GOT3 (cell line): ENCODE measurements at places on chromosomes 16 and 17.

- DNase-seq = no peak
Measured at GRCh38 chr17:59623151-59623550, 3.5 kb downstream of the CLTC start.

DNA sequence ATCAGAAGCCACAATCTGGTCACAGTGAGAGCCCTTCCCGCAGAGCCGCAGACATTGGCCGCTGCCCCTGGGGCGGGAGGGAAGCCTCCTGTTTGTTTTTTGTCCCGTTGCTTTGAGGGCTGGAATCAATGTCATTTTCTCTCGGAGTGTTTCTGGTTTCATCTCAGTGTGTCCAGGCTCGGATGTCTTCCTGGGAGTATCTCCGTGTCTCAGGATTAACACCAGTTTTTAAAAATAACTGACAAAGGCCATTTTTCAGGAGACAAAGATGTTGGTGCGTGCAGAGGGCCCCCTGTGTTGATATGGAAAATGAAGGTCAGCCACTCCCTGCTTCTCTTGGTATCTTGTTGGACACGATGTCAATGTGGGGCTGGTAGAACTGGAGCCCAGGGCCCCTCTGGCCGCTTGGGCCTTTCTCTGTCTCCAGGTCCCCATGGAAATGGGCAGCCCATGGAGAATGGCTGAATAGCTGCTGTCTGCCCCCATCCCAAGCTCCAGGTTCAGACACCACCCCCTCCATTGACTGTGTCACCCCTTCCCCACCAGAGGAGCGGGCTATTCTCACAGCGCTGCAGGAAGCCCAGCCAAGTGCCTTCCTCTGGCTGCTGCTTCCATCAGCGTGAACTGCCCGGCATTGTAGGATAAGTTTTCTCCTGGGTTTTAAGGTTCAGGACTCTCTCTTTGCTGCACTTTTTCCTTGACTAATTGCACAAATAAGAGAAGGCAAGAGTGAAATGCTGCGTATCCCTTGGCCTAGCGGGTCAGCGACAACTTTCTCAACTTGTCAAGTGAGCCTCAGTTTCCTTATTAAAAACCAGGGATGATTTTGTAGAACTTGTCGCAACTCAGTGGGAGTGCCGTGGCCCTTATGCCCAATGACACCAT, 72.2 kb upstream of the METTL9 start:
- no peak for DNase-seq

- DNase-seq = no peak
Measured at GRCh38 chr17:17370711-17371110, 67.5 kb downstream of the NT5M start.

DNA sequence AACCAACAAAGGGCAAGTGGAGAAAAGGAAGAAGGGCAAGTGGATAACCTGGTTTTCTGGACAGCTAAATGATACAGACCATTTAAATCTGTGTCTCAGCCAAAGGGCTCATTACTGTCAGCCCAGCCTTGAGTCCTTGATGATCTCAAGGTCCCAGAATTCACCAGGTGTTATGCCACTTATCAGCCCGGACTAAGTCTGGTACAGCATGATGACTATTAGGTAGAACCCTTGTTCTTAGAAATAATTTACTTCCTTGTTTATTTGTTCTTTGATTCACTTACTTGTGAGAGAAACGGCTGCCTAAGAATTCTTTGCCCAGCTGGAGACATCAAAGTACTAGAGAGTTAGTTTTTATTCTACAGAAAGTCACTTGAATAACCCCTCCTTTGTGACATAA, 3.5 kb downstream of the PDILT start:
- no peak for DNase-seq

GRCh38 chr17:78759203-78759968, 22.7 kb downstream of the CYTH1 start:
- DNase-seq = no peak

- DNase-seq = no peak
Measured at GRCh38 chr17:81453076-81453475, 57.8 kb downstream of the BAHCC1 start.

- DNase-seq = no peak
Measured at GRCh38 chr16:3696425-3697218, 20.7 kb downstream of the TRAP1 start.

DNA sequence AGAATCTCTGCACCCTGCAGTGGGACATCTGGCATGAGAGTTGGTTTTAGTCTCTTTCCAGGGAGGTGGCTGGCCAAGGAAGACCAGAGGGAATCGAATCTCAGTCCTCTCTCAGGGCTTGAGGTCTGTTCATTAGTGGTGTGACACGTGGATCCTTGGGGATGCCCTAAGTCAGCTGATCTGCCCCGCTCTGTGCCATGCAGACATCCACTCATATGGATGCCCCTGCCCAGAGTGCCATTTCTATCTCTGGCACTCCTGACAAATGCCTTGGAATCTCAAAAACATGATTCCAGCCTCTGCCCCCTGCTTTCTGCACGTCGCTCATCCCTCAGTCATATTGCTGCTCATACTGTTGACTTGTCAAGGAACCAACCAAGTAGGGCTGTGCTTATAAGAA, 38.8 kb downstream of the WSCD1 start:
- no peak for DNase-seq

DNA sequence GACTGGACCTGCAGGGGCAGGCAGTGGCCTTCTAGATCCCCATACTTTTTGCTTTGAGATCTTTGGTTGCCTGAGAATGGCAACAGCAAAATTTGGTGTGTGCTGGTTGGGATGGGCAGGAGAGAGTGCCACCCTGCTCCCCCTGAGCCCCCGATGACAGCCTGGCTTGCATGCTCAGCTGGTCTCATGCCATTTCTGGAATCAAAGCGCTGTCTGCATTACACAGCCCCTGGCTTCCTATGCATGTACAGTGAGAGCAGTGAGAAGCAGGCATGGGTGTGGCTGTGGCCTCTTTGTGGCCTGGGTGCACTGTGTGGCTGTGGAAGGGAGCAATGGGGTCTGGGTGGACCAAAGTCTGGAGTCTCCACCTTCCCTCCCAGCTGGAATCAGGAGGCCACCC, 47.7 kb downstream of the NKD1 start:
- no peak for DNase-seq

GRCh38 chr16:48608871-48609651, 919 bp downstream of the N4BP1 start:
- no peak for DNase-seq

DNA sequence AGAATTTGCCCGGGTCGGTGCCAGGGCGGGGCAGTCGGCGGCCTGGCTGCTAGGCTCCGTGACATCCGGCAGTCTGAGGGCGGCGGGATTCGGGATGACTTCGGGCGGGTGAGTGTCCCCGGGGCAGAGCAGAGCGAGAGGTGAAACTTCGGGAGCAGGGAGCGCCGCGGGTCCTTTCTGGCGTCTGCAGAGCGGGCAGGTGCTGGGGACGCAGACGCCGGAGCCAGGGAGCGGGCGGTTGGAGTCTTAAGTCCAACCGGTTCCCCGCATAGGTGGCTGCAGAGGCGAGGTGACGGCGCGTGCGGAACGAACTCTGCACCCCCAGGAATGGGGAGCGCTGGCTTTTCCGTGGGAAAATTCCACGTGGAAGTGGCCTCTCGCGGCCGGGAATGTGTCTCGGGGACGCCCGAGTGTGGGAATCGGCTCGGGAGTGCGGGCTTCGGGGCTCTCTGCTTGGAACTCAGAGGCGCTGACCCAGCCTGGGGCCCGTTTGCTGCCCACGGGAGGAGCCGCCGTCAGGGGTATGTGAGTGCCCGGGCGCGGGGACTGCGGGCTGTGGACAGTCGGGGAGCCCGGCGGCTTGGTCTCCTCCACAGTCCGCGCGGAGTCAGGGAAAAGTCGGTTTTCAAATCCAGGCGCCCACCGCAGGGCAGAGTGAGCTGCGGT, at the start of gene B4GALNT2:
TSS of gene B4GALNT2 (plus strand) at position 71 of the 666 bp plus-strand sequence. CDS start at position 95, 24 bp downstream.
- no peak for DNase-seq

- no peak for DNase-seq
Measured at GRCh38 chr17:2751491-2751890, 2.0 kb upstream of the CCDC92B start.

DNA sequence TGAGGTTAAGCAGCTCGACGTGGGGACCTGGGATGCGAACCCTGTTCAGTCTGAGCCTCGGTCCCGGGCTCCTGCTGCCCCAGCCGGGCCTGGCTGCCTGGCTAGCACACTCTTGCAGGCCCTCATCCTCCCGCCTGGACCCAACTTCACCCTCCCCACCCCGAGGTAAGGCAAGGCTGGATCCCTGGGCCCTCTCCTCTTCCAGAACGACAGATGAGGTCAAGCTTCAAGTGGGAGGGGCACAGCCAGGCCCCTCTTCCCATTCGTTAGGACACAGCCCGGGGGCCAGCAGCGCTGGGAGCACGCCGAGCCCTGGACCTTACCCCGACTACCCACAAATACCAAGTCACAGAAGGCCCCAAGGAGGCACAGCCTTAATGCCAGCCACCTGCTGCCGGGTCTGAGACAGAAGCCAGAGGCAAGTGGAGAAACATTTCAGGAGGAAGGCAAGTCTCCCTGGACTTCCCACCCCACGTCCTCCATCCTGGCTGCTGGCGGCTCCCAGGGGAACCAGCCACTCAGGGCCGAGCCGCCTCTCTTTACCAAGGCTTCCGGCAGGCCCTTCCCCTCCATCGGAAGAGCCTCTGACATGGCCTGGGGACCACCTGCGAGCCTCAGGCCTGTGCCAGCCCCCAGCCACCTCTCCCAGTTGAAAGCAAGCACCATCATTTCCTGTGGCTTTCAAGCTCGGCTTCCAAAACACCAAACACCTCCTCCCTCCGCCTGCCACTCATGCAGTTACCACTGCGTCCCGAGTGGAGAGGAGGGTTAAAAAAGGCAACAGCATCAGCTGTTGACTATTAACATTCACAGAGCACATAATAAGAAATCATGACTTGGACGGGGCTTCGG, 59.9 kb downstream of the RPH3AL start:
- no peak for DNase-seq

DNA sequence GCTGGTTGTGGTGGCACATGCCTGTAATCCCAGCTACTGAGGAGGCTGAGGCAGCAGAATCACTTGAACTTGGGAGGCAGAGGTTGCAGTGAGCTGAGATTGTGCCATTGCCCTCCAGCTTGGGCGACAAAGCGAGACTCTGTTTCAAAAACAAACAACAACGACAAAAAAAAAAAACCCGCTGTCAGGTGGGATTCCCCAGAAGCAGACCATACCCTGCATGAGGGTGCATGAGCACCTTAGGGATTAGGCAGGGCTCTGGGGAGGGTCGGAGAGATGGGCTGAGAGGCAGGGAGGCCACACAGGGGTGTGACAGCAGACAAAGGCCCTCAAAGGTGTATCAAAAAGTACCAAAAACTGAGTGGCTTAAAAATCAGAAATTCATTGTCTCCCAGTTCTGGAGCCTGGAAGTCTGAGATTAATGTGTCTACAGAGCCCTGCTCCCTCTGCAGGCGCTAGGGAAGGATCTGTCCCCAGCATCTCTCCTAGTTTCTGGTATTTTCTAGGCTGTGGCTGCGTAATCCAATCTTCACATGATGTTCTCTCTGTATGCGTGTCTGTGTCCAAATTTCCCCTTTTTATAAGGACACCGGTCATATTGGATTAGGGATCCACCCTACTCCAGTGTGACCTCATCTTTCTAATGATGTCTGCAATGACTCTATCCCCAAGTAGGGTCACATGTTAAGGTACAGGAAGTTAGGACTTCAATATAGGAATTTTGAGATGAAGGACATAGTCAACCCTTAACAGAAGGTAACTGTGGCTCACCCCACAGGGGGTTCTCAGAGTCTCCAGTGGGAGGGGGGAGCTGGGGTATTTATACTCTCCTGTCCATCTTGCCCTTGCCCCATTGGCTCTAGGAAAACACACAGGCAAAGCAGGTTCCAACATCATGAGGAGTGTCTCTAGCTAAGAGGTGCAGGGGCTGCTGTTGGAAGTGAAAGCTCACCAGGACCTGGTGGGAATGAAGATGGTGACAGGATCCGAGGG, 13.6 kb upstream of the TVP23A start:
- DNase-seq = no peak

GRCh38 chr16:23865853-23866252, 30.1 kb downstream of the PRKCB start:
- DNase-seq = no peak

- DNase-seq = no peak
Measured at GRCh38 chr17:66678827-66679226, 156.1 kb upstream of the CACNG5 start.

GRCh38 chr17:4097165-4097960, 45.5 kb downstream of the ZZEF1 start:
- DNase-seq = no peak

GRCh38 chr16:81483064-81483969, 38.7 kb downstream of the CMIP start:
- no peak for DNase-seq

DNA sequence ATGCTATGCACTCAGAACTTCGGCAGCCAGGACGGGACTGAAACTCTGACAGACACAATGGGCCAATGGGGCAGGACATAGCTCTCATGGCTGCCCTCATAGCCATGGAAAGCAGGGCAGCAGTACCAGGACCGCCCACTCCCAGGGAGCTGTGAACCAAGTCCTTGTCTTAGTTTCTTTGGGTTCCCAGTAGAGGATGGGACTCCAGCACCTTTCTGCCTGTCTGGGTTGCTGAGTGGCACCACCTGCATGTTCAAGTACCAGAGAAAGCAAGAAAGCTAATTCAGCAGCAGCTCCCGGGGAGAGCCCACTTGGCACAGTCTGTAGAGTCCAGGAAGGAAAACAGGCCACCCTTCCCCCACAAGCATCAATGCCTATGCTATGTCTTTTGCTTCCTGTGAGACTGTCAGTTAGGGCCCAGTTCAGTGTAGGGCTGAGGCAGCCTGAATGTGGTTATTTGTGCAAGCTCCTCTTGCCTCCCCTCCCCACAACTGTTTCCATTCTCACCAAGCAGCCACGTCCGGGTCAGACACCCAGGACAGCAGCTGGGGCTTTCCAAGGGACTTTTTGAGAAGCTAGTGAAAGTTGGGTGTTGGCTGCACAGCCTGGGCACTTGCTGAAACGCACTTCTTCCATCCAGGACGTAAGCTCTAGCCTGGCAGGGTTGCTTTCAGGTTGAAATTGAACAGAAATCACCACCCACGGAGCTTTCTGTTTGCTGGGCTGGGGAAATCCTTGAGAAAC, 7.8 kb downstream of the SUPT4H1 start:
- no peak for DNase-seq

DNA sequence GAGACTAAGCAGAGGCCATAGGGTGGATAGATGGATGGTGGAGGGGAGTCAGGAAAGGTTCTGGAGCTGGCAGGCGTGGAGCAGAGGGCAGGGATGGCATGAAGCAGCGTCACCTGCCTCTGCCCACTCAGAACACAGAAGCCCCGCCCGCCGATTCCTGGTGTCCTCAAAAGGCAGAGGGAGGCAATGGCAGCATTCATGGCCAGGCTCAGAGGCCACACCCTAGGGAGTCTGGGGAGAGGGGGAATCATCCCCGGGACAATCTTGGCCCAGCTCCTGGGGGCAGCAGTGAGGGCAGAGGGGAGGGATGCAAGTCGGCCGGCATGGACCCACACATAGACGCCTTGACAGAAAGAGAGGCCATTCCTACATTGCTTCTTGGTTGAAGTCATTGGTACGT, 60.7 kb upstream of the CACNG4 start:
- DNase-seq = no peak
